ENCODE measurements at places on chromosomes 11 and 22.

- DNase-seq: no peak
These were observed 1282.9 kb downstream of the TBC1D22A start for GRCh38 chr22:48045369-48045768.

DNA sequence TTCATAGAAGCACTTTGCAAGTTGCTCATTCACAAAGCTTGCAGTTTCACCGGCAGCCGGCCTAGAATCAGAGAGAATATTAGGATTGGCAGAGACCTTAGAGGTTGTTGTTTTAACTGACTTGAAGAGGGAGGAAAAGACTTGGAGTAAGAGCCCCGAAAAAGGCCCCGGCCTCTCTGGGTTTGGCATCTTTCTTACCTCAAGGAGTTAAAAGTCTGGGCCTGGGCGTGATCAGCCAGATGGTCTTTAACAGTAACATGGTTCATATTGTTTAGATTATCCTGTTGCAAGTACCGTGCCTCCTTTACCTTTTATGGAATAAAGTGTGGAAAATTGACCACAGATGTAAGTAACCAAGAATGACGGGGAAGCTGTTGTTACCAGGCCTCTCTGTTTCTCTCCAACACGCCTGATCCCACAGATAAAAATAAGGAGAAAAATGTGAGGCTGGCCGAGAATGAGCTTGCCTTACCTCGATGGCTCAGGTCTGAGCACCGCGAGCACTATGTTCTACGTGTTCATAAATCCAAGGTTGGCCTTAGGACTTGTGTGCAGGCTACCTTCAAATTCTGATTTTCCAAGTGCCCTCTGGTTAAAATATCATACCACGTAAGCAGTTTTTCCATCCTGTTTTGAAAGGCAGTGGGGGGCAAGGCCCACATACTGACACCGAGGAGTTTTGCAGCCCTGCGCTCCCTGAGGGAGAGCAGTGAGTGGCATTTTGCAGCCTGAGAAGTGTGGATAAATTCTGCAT lies 56.4 kb downstream of the PARVA start:
- DNase-seq: no peak

GRCh38 chr11:12074529-12075195 lies 35.7 kb upstream of the MICAL2 start:
- DNase-seq: no peak

GRCh38 chr11:64542172-64543125 lies 48.6 kb upstream of the SLC22A12 start:
- no peak for DNase-seq

DNA sequence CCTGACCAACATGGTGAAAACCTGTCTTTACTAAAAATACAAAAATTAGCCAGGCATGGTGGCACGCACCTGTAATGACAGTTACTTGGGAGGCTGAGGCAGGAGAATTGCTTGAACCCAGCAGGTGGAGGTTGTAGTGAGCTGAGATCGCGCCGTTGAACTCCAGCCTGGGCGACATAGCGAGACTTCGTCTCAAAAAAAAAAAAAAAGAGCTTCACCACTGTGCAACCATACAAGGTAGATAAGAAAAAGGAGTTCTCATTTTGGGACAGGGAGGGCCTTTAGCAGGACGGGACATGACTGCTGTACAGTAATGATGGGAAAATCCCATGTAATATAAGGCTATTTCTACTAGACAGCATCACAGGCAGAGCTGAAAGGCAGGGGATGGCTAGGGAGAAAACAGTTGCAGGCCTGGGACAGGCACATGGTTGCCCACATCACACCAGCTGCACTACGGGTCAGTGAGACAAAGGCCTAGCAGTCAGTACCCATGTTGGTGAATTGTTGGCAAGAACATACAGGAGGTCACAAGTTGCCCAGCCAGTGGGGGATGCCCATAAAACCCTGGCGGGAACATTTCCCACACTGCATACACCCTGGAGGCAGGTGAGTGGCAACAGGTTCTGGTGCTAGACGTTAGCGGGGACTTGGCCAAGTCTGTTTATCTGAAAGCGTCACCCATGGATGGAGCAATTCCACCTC lies 5.4 kb downstream of the TANGO2 start:
- DNase-seq: no peak

All from activated naive CD4-positive, alpha-beta T cell (primary cell).